Mammary microvascular endothelial cell (primary cell): ENCODE measurements at places on chromosomes 1 and 21. TPM values are rescaled to one million over a fixed set of nuclear protein-coding genes. Genes with fewer than 3 reads are reported as not detected.

The NEK2 gene
- 23.2 and 24.2 TPM in 2 replicates for total RNA-seq

The RAB7B gene
- total RNA-seq, result 0.10 TPM in 1 of 2 replicates, not detected in the other

The FABP3 gene
- 3.9 and 9.6 TPM in 2 replicates for total RNA-seq

The CLIC6 gene
- not detected in 2 replicates for total RNA-seq

The AIDA gene
- 56.9 and 60.8 TPM in 2 replicates for total RNA-seq

The KCNE2 gene
- total RNA-seq, result not detected in 2 replicates

The TINAGL1 gene
- total RNA-seq, result 1,345 and 1,463 TPM in 2 replicates
